Chondrocyte (in vitro differentiated cells): ENCODE measurements at places on chromosomes 2 and 18. TPM values are rescaled to one million over a fixed set of nuclear protein-coding genes. Genes with fewer than 3 reads are reported as not detected.
A peak's percentile ranks its signal among the peaks of the same experiment; 100 is the strongest.

GRCh38 chr2:219252084-219252483, 959 bp upstream of the TUBA4B start:
- H3K4me1 ChIP-seq, result peaks cover 64% of the 10 kb centered on the region
- no peak for DNase-seq
- H3K27ac ChIP-seq, result peak overlapping the region; percentile 86
- H3K4me3 ChIP-seq, result peak overlapping the region; percentile 68

Gene IL1RL2
- total RNA-seq, result 0.07 to 0.46 TPM in 2 of 3 replicates, not detected in the other

Gene EIF2AK3
- total RNA-seq, result 18.5 to 19.8 TPM (median 19.3 TPM) in 3 replicates

DNA sequence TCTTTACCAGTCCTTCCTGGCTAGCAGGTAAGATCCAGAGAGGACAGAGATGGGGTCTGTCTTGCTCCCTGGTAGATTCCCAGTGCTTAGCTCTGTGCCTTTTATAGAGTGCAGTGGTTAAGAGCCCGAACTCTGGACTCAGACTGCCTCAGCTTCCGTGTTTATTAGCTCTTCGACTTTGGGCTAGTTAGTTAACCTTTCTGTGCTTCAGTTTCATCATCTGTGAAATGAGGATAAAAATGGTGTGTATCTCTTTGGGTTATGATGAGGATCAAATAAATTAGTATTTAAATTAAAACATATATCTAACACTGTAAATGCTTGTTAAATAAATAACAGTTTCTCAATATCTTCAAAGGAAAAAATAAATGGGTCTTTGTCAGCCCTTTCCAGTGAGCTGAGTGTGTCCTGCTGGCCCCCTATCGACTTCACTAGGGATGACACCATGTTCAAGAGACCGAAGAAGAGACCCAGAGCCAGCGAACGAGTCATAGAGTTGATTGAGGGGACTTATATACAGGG, 38.2 kb downstream of the CERS6 start:
- no peaks in the 10 kb centered on the region for H3K27me3 ChIP-seq
- no peak overlapping the region for H3K4me3 ChIP-seq
- DNase-seq, result no peak
- H3K27ac ChIP-seq, result no peak overlapping the region
- peaks cover 1% of the 10 kb centered on the region for H3K36me3 ChIP-seq
- H3K4me1 ChIP-seq, result peaks cover 30% of the 10 kb centered on the region

Gene KIF1A
- total RNA-seq, result 15.2 to 63.5 TPM (median 60.0 TPM) in 3 replicates

DNA sequence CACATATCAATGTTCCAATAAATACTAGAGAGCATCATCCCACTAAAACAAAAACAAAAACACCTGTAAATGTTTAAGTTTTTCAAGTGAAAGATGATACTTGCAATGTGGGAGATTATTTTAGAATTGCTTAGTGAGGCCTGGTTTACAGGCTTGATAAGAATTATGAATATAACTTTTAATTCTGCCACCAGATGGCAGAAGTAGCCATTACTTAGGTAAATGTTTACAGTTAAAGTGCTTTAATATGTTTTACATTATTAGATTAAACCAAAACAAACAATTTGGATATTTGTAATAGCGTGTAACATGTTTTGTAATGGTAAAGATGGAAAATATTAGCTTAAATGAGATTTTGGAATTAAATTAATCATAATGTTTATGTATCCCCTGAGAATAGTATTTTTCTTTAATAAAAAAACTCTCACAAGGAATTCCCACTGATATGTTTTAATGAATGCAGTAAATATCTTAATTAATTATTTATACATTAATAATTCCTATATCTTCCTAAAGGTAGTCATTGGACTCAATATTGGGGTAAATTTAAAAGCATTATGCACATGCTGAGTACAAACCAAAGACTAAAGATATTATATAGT, 522.0 kb downstream of the SPAG16 start:
- no peak overlapping the region for H3K27ac ChIP-seq
- no peak overlapping the region for H3K4me3 ChIP-seq
- no peaks in the 10 kb centered on the region for H3K4me1 ChIP-seq

DNA sequence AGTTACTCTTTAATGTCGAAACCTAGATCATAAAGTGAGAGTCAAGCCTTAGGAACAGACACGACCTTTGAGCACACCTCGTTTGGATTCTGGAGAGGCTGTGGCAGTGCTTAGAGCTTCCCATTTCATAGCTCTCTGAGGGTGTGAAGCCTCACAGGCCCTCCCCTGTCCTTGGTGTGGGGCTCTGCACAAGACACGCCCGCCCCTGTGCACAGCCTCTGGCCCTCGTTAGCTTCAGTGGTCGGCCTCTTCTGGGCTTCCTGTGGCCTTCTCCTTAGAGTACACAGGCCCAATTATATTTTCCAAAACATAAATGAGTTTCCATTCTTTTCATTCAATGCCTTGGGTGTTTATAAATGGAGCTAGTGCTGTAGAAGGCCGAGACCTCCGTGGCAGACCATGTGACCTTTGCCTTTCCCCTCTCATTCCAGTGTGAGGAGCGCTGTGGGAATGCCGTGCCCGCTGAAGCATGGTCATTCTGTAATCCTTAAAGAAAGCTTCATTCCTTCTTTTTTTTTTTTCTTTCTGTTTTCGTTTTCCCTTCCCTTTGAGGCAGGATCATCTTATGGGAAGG, 208.6 kb downstream of the DCDC2C start:
- DNase-seq, result no peak
- H3K27me3 ChIP-seq, result no peaks in the 10 kb centered on the region
- no peaks in the 10 kb centered on the region for H3K36me3 ChIP-seq
- no peak overlapping the region for H3K4me3 ChIP-seq
- H3K4me1 ChIP-seq, result peaks cover 11% of the 10 kb centered on the region
- H3K27ac ChIP-seq, result no peak overlapping the region

Gene CFAP65
- total RNA-seq, result not detected in 3 replicates

GRCh38 chr2:104758199-104758620, 95.7 kb upstream of the POU3F3 start:
- H3K36me3 ChIP-seq, result no peaks in the 10 kb centered on the region

Gene RTP5
- total RNA-seq, result not detected in 3 replicates

GRCh38 chr2:31205186-31205585, 12.1 kb downstream of the CAPN14 start:
- no peak for DNase-seq
- no peak overlapping the region for H3K4me3 ChIP-seq
- H3K27ac ChIP-seq, result no peak overlapping the region
- H3K36me3 ChIP-seq, result no peaks in the 10 kb centered on the region
